CD4-positive, alpha-beta T cell treated with Interleukin-10 for 1 hour (primary cell): ENCODE measurements at places on chromosomes 1 and 21.
A peak's percentile ranks its signal among the peaks of the same experiment; 100 is the strongest.

DNA sequence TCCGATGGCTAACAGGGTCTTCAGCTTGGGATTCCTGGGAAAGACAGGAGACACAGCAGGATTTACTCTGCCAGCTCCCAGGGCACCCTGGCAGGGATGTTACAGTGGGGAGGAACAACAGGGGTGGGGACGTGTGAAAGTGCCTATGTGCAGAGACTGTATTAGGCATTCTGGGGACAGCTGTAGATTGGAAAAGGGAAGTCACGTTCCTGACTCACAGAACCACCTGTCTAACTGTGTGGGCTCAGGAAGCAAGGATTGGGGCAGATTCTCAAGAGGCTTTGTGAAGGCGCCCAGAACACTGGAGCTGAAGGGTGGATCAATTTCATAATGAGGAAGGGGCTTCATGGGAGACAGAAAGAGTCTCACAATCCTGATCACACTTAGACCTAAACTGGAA lies 4.4 kb downstream of the CHIT1 start:
- no peak for DNase-seq

DNA sequence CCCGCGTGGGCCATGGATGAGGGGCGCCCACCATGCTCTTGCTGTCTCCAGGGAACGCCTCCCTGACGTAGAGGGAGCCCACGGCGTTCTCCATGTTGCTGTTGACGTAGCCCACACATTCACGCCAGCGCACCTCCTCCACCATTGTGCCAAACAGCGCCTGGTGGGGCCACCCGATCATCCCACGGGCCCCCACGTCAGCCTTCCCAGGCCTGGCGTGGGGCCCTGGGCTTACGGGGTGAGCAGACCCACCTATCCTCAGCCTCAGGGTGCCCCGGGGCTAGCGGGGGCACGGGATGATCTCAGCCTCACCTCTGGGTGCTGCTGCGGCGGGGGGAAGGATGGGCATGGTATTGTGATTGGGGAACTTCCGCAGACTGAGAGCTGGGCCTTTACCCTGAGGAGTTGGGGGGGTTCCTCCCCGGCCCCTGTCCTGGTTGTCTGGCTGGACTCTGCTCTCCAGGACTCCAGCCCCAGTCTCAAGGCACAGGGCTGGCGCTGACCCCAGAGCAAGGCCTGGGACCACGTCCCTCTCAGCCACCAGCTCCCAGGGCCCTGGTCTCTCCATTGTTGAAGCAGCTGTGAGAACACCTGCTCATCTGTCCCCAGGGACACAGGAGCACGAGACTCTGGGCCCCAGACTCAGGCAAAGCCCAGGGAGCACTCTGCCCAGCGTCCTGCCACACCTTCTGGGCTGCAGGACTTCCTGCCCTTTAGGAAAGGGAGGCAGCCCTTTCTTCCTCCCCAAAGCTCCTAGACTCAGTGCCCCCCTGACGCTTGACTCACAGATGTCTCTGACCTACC lies 10.2 kb downstream of the PRXL2B start:
- no peak for DNase-seq

- no peak for DNase-seq
Observed at GRCh38 chr1:174209347-174210187, 50.2 kb downstream of the RABGAP1L start.

- no peak for DNase-seq
Observed at GRCh38 chr1:153928791-153929341, 6.1 kb upstream of the GATAD2B start.

- DNase-seq = no peak
Observed at GRCh38 chr1:31643976-31644559, 608 bp downstream of the PEF1 start.

- DNase-seq = no peak
Observed at GRCh38 chr21:18384771-18385170, 18.8 kb downstream of the TMPRSS15 start.

DNA sequence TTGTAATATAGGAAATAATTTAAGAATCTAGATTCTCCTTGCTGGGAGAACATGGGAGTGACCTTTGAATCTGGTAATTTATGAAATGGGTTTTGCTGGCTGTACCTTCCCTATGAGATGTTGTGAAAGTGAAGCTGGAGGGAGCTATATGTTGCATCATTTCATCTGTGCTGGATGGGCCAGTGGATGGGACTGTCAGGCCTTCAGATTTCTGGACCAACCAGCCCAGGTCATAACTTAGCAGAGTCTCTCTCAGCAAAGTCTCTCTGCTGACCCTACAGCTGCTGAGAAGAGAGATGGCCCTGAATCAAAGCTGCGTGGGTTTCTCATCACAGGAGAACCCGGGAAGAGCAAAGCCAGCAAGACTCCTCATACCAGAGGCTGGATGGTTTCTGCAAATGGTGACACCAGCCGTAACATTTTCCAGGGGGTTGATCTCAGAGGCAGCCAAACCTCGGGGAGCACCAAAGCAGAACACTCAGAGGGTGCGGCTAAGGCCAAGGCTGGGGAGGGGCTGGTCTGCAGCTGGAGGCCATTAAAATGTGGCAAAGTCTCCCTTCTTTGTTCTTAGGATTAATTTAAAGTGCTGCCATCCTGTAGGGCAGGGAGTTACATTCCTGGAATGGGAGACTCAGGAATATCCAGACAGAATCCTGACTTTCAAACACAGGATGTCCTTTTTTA lies 18.2 kb upstream of the PTGFRN start:
- no peak for DNase-seq

- DNase-seq = no peak
Observed at GRCh38 chr21:15071009-15071408, 6.2 kb upstream of the NRIP1 start.

- no peak for DNase-seq
Observed at GRCh38 chr1:106676021-106676420, 380.5 kb upstream of the PRMT6 start.

DNA sequence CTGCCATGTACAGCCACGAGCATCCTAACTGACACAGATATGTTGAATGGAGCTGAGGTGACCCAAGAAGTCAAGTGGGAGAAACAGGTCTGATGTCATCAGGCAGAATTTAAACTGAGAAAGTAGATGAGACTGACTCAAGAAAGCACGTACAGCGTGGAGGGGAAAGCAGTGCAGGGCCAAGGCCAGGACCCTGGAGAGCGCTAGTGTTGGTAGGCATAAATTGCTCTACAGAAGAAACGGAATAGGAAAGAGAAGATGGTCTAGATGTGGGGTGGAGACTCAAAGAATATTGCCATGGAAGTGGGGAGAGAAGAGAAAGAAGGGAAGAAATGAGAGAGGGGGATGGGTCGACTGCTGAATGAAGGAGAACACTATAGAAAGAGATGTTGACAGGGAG lies 45.3 kb upstream of the GJB5 start:
- DNase-seq = no peak

DNA sequence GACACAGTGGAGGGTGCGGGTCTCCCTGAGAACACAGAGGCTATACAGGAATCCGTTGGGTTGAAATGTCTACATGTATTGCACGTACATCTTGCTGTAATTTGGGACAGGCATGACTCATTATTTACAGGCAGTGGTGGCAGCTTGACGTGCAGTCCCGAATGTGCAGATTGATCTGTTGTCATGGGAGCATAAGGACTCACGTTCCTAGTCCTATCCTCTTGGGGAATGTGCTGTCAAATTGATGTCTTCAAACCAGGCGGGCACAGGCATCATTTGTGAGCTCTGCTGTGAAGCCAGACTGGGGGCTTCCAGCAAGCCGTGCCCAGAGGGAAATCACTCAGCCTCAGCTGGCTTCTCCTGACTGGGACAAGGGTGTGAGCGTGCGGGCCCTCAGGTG lies 40.5 kb downstream of the S100B start:
- no peak for DNase-seq

DNA sequence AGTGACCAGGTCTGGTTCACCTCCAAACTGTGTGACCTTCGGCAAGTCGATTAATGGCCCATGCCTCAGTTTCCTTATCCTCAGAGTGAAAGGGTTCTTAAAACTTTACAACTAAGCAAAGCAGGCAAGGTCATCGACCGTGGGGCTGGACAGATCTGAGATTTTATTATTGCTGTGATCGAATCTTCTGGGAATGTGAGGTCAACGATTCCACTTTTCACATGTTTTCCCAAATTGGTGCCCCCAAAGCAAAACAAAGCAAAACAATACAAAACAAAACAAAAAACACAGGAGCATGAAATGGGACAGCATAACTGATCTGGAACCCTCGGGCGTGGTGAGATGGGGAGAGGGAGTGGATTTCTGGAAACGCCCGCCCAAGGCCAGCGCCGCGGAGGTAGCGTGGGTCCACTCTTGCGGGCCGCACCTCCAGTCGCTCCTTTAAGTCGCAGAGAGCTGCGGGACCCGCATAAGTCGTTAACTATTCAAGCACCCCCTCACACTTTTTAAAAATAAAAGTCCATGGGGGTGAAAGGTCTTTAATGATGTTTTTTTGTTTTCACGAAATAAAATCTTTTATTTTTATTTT lies 4.2 kb upstream of the TBX15 start:
- DNase-seq = no peak

- DNase-seq = no peak
Observed at GRCh38 chr1:29395736-29396437, 159.6 kb downstream of the PTPRU start.

GRCh38 chr1:206703661-206704060 lies 19.0 kb downstream of the MAPKAPK2 start:
- peak; percentile 70 for DNase-seq

DNA sequence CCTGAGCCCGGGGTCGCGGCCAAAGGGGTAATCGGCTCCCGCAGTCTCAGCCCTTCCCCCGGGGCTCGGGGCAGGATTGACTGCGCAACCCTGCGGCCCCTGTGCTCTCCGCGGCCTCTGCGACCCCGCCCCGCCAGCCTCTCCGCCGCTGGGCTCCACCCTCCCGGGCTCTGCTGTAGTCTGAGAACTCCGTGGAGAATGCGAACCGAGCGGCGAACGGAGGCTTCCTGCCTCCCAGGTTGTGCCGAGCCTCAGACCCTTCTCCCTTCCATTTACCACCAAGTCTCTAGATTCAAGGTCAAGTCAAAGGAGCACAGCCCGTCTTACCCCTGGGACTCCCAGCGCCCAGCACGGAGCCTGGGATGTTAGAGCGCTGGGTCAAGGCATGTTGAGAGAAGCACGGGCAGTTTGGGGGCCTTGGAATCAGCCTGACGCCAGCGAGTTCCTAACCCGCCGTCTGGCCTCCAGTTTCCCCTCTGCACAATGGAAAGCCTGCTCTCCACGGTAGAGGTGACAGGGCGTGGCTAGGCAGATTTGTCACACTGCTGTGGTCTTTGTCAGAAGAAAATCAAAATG lies 3.0 kb downstream of the ATP2B4 start:
- DNase-seq = peak; percentile 65

DNA sequence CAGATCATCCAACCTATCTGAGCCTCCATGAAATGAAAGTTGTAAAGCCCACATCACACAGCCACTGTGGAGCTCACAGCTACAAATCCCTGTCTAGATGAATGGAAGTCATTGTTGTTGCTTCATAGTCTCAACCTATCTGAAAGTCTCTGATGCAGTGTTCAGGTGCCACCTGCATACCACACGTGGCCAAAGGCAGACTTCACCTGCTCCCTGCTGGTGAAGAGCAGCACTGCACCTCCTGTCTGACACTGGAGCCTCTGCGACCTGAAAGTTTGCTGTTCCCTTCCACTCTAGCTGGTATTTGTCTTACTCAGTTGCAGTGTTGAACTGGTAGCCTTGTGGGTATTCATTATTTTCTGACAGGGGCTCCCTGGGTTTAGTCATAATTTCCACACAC lies 18.4 kb downstream of the LORICRIN start:
- peak; percentile 53 for DNase-seq

GRCh38 chr1:117555806-117556205 lies 50.0 kb upstream of the TENT5C start:
- DNase-seq = no peak

GRCh38 chr1:21337928-21338572 lies 47.8 kb upstream of the ECE1 start:
- DNase-seq = no peak

GRCh38 chr1:228334226-228334935 lies 72.3 kb downstream of the TRIM11 start:
- no peak for DNase-seq

- no peak for DNase-seq
Observed at GRCh38 chr1:152125834-152126443, 10.7 kb upstream of the TCHH start.

GRCh38 chr21:42865776-42866160 lies 13.6 kb downstream of the WDR4 start:
- no peak for DNase-seq

GRCh38 chr1:85366391-85367170 lies 90.1 kb upstream of the BCL10 start:
- no peak for DNase-seq

- DNase-seq = no peak
Observed at GRCh38 chr1:161172349-161172748, 5.0 kb downstream of the B4GALT3 start.

DNA sequence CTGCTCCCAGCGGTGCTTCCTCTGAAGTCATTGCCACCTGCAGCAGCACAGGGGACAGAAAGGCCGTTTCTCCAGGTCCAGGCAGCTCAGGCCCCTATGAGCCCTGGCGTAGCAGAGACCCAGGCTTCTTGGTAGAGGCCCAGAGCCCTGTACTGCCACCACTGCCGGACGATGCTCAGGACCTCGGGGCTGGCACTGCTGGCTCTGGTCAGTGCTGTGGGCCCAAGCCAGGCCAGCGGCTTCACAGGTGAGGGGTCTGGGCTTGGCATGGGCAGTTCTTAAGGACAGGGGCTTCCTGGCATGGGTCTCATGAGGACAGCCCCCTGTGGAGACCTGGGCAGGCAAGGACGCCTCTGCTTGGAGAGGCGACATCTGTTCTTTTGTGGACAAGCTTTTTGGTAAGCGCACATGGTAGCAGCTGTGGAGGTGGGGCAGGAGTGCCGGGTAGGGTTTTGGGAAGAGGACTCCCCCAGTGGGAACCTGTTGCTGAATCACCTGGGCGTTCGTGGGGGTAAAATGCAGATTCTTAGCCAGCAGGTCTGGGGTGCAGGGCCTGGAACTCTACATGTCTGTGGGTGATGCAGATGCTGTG lies at the start of gene UMODL1:
TSS of gene UMODL1 (plus strand) at position 172 of the 592 bp plus-strand sequence. CDS start at position 172, 0 bp downstream.
- DNase-seq = no peak

DNA sequence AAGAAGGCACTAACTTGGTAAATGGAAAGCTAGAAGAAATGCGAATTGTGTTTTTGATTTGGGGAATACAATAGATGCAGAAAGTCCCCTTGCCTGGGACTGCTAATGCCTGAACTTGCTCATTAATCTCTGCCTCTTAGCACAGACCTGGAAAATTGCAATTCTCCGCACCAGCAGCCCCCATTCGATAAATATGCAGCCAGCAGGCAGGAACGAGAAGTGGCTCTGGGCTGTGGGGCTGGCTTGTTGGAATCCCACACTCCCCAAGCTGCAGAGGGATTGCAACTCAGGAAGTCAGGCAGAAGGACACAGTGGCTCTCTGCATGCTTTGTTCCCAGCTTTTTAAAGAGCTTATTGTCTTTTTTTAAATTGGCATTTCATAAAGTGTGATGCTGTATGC lies 51.3 kb downstream of the PCP4 start:
- DNase-seq = no peak

DNA sequence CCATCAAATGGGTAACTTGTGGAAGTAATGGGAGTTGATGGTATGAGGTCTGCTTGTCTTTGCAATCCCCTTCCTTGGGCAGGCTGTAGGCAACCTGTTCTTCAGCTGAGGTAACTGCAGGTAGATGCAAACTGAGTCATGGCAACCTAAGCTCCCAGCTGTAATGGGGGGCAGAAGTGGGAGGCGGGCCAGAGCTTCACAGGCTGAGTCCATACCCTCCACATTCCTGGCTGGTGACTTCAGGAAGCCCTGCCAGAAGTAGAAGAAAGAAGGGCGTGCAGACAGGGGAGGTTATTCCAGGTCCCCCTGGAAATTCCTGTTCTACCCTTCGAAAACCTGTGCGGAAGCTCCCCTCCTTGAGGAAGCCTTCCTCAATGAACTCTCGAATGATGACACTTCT lies 44.9 kb downstream of the ARHGEF11 start:
- no peak for DNase-seq

- peak; percentile 51 for DNase-seq
Observed at GRCh38 chr1:111406321-111406768, 21.2 kb downstream of the OVGP1 start.

GRCh38 chr1:70745199-70745598 lies 302.4 kb downstream of the PTGER3 start:
- no peak for DNase-seq
